Iris pigment epithelial cell (primary cell): ENCODE measurements at places on chromosomes 13 and 19.

DNA sequence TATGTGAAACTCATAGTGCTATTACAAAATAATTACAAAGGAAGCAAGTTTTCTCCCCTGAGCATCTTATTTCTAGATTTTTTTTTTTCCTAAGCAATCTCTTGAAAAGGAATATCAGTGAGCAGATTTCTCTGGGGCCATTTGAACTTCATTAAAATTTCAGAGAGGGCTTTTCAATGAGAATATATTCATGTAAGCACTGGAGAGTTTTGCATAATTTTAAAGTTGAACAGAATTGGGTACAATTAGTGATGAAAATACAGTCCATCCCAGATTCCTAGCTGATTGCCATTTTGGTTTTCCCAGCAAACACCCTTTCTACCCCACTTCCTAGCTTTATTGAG, 66.8 kb upstream of the RNF113B start:
- DNase-seq, result no peak

GRCh38 chr13:42883771-42884467, 102.5 kb downstream of the FAM216B start:
- peak; percentile 69 for DNase-seq

DNA sequence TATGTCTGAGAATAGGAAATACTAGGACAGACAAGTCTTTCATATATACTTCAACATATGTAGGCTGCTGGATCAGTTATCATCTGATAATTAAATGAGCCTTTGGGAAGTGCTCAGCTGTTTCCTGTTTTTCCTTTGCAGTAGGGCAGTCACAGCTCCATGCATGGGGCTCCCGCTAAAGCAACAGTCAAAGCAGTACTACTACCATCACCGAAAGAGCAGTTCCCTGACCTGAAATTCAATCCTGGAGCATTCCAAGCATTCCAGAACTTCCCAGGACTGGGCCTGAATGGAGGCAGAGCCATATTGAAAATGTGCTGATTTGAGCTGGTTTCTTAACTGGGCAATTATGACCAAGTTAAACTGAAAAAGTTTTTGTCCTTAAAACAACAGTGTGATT, 20.5 kb downstream of the MICU2 start:
- DNase-seq, result peak; percentile 67

DNA sequence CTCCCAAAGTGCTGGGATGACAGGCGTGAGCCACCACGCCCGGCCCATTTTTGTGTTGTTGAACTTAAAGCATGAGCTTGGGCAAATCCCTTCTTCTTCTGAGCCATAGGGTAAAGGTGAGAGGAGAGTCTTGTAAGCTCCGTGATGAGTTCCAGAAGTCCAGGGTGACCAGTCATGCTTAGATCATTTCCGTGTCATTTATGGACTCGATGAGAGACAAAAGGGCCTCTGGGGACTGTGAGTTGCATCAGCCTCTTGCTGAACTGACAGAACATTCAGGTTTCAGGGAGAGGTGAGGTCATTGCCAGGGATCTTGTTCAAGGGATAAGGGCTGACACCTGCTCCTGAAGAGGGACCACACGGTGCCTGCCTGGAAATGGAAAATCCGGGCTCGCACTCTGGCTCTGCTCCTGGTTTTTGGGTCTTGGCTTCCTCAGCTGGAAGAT, 53.6 kb downstream of the GADD45B start:
- DNase-seq, result peak; percentile 81

- peak; percentile 21 for DNase-seq
These were observed 38.3 kb downstream of the DNAJC15 start for GRCh38 chr13:43061496-43062280.

DNA sequence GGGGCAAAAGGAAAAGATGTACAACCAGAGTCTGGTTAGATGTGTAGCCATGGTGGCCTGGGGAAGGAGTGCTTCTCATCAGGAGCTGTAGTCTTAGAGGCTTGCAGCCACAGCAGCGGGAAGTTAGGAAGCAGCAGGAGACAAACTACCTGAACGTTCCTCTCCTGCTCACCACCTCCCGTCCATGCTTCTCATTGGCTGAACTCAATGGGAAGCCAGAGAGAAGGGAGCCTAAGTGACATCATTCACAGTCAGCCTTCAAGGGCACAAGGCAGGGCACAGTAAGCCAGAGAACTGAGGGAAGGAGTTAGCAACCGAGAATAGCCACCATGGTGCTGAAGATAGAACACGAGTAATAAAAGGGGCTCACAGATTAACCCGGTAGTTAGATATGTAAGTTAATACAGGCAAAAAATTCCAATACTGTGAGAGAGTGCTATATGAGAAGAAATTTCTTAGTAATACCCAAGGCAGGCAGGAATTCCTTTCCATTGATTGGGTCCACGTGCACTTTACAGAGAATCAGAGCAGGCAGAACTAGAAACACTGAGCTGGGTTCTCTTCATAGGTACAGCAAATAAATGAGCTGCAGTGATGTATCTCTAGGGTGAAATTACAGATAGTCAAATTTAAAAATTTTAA, 391.5 kb upstream of the DACH1 start:
- DNase-seq, result peak; percentile 3

DNA sequence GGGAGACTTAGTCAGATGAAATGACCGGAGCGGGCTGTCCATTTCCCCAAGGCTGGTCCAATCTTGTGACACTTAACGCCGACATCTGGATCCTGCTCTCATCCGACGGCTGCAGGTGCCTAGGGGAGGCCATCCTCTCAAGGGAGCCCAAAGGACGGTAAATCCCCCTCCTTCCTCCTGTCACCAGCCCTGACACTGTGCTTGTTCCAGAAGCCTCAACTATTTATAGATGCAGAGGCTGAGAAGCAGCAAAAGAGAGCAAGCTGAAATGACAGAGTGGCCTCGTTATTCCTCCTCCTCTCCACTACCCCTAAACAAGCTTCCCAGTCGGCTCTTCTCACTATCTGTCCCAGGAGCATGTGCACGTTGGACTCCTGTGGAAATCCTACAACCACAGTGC, 533.7 kb downstream of the LIG4 start:
- DNase-seq, result no peak

DNA sequence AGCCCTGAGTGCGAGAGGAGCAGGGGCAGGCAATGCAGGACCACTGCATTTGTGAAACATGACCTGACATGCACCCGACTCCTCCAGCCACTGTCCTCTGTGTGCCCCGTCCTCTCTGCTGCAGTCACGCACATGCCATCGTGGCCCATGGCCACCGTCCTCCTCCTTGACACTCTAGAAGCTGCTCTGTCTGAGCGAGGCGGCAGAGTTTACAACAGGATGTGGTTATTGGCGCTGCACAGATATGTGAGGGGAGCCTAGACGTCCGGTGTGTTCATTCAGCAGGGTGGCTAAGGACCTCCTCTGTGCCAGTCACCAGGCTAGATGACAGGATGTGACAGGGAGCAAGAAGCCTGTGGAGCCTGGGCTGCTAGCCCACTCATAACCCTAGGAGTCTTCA, 277.8 kb downstream of the FOXO1 start:
- DNase-seq, result peak; percentile 49

DNA sequence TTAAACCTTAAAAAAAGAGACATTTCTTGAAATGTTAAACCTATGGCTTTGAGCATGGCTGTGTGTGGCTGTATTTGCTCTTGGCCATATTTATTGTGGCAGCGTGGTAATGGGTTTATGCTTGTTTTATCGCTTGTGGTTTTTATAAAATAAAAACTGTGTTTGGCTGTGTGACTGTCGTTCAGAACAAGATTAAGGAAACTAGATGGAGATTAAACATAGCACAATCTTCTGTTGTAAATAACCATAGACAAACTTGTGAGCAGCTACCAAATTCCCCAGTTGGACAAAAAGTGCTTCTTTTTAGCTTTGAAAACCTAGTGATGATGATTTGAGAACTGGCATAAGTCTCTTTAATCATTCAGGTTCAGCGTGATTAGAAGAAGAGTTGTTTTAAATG, 191.0 kb downstream of the GGACT start:
- DNase-seq, result no peak

DNA sequence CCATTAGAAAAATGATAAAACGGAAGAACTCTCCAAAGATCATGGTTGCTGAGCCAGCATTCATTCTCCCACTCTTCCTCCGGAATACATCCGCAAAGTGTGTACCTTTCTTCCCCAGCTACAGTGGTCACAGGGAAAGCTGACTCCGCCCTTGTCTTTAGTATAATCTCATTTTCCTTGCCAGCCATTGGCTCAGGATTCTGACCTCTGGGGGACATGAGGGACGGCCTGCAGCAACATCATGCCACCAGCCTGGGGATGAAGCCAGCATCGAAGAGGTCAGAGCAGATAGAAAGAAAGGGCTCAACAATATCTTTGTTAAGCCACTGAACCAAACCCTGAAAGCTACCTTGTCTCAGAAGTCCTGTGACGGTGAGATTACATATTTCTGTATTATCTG, 46.3 kb upstream of the TPP2 start:
- no peak for DNase-seq

- no peak for DNase-seq
These were observed 437 bp downstream of the EPOR start for GRCh38 chr19:11383706-11384048.

- peak; percentile 33 for DNase-seq
These were observed 890 bp upstream of the ZNF611 start for GRCh38 chr19:52735734-52736133.

DNA sequence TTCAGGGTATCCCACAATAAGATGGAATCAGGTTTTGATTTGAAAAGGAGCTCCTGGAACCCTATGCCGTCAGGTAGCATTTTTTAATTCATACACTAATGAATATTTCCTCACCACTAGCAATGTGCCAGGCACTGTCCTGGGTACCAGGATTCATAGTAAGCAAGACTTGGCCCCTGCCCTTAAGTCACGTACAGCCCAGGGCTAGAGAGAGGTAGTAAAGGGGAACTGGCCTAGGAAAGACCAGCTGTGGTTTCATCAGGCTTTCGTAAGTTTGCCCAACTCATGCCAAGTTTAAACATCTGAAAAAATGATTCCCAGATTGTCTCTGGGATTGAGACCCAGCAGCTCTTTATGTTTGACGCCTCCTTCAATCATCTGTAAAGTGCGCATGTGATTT, 45.9 kb upstream of the AMER2 start:
- DNase-seq, result no peak

- no peak for DNase-seq
These were observed 112.1 kb downstream of the ZNF737 start for GRCh38 chr19:20453425-20453935.

GRCh38 chr19:10695401-10696398, 5.5 kb upstream of the QTRT1 start:
- peak; percentile 94 for DNase-seq

DNA sequence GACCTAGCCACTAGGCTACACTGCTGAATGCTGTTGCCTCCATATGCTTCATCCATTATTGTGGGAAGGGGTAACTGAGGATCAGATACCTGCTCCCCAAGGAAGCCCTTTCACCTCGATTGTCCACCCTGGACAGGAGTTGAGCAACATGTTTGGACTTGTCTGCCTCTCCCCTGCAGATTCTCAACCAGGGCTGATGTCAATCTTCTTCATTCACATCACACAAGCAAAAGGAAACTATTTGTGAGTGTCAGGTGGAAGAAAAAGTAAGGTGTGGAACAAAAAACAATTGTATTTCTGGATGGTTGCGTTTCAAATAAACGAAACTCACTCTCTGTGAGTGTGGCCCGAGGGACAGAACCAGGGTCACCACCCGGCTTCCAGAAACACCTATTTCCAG, 29.5 kb upstream of the MUC16 start:
- DNase-seq, result no peak

GRCh38 chr19:4057931-4058692, 8.6 kb downstream of the ZBTB7A start:
- DNase-seq, result peak; percentile 89

GRCh38 chr13:112182846-112183531, 116.0 kb downstream of the SOX1 start:
- no peak for DNase-seq

DNA sequence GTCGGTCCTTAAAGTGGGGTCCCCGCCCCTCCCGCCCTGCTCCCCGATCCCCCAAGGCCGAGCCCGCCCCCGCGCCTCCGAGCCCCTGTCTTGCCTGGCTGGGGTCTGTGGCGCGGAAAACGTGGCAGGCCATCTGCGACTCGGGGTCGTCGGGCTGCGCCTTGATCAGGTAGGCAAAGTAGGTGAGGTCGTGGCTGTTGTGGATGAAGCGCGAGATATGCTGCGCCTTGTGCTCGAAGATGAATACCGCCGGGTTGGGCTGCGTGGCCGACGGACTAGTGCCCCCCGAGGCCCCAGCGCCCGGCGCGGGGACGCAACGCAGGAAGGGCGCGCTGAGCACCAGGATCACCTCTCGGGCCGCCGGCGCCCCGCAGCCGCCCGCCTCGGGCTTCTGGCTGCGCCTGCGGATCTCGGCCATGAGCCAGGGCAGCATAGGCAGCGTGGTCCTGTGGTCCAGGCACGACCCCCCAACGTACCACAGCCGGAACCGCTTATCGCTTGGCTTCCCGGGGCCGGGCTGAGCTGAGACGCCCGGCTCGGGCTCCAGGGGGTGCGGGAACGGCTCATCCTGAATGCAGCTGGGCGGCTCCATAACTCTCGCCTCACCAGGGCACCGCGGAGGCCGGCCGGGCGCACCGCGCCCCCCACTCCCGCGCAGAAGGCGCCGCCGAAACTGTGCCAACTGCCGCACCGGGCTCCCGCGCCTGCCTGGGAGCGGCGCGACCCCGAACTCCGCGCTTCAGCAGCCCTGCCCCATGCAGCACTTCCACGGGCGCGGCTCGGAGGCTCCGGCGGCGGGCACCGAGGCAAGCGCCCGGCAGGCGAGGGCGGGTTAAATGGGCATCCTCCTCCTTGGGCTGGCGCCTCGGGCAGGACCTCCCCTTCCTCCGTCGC, 546 bp downstream of the TBC1D4 start:
- peak; percentile 43 for DNase-seq

DNA sequence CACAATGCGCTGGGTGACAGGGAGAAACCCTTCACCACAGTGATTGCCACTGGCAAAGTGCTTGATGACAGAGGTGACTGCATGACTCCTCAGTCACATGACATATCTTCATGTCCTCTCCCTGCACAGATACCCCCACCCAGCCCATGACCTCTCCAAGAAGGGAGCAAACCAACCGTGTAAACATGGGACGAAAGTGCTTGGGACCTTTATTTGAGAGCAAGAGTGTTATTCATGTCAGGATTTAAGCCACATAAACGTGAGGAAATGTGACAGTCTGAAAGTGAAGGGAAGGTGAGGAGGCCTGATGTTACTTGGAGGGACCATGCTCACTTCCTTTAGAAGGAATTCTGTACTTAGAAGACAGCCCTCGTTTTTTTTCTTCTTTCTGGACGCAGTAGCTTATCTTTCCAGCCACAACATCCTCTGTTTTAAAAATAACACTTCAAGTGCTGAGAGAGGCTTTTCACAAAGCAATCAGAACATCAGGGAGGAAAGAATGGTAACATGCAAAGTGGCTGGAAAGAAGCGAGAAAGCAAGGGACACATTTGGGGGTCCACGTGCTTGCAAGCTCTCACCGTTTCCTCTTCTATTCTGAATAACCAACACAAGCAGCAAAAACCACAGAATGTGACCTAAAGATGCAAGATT, 35.6 kb downstream of the EPS15L1 start:
- peak; percentile 66 for DNase-seq

DNA sequence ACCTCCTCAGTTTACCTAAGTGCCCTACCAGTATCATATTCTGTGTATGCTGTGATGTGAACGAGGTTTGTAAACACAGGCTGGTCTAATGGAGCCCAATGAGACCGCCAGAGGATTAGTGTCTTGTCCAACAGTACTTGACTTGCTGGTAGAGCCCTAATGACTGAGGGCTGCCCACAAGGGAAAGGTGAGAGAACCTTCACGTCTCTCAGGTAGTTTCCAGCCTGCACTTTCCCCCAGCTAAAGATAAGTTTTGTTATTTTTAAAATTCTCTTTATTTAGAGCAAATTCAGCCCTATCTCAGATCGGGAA, 498 bp upstream of the RBM26 start:
- DNase-seq, result no peak

GRCh38 chr19:9431475-9431874, 3.9 kb downstream of the ZNF266 start:
- peak; percentile 51 for DNase-seq

GRCh38 chr13:84902243-84902642, 897.0 kb downstream of the SLITRK6 start:
- DNase-seq, result no peak
